ENCODE measurements at places on chromosomes 3 and 15. TPM values are rescaled to one million over a fixed set of nuclear protein-coding genes. Genes with fewer than 3 reads are reported as not detected.
A peak's percentile ranks its signal among the peaks of the same experiment; 100 is the strongest.

The LMAN1L gene
- 72.9 TPM for total RNA-seq

The CCDC191 gene
- total RNA-seq: 1.3 TPM

The OIP5 gene
- total RNA-seq: 0.21 TPM

The WDR93 gene
- not detected for total RNA-seq

The KLF13 gene
- 34.5 TPM for total RNA-seq

The ARNT2 gene
- 4.3 TPM for total RNA-seq

The SERF2 gene
- total RNA-seq: 923 TPM

The CCR2 gene
- 1.9 TPM for total RNA-seq

DNA sequence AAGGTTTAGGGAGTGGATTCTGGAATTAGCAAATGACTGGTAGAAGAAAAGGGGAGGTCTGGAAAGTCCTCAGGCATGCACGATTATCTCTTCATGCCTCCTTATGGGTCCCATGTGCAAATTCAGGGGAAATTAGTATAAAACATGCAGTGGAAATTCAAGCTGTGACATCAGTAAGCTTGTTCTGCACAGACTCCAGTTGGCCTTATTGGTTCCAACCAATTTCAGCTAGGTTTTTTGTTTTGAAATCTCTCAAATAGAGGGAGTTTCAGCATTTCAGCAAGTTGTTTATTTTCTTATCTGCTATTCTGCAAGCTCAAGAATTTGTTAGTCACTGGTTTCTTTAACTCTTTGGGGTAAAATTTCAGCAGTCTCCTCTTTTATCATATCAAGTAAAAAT is 774 bp upstream of the TMCO5A start:
- DNase-seq: no peak

- no peak for DNase-seq
These were observed 17.3 kb downstream of the CD200 start for GRCh38 chr3:112350018-112350810.

- no peak for DNase-seq
These were observed 103.0 kb downstream of the PGPEP1L start for GRCh38 chr15:98904544-98904943.

DNA sequence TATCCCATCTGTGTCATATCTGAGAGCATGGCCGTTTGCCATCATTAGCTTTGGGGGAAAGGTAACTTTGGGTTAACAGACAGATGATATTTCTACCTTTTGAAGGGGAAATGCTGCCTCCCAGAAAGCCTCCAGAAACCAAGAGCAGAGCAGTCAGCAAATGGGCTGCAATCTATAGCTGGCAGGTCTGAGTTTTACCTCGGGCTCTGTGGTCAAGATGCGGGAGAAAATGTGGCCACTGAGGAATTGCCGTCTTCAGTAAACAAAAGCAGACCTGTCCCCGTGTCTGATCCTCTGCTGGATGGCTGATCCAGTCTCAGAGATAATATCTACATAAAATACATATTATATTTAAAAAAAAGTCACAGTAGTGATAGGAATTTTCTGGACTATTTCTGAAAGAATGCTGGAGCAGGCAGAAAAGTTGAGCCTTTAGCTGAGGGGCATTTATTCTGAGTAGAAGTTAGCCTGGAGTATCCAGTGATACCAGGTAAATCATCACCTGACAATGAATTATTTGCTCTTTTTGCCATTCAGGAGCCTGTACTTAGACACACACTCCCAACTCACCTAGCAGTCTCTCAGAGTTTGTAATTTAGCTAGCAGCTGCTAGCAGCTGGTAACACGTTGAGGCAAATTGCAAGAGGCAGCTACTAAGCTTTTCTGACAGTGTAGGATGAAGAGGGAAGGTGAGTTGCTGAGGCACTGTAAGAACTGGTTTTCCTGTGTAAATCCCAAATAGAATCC is 285.3 kb upstream of the RARB start:
- no peak for DNase-seq

GRCh38 chr15:62929000-62929357 is 113.6 kb upstream of the TPM1 start:
- no peak for DNase-seq

GRCh38 chr15:86300390-86301125 is 220.9 kb downstream of the AGBL1 start:
- no peak for DNase-seq

GRCh38 chr3:65252266-65252665 is 564.5 kb upstream of the ADAMTS9 start:
- DNase-seq: no peak

- no peak for DNase-seq
These were observed 310.3 kb downstream of the CHST2 start for GRCh38 chr3:143429628-143430514.

DNA sequence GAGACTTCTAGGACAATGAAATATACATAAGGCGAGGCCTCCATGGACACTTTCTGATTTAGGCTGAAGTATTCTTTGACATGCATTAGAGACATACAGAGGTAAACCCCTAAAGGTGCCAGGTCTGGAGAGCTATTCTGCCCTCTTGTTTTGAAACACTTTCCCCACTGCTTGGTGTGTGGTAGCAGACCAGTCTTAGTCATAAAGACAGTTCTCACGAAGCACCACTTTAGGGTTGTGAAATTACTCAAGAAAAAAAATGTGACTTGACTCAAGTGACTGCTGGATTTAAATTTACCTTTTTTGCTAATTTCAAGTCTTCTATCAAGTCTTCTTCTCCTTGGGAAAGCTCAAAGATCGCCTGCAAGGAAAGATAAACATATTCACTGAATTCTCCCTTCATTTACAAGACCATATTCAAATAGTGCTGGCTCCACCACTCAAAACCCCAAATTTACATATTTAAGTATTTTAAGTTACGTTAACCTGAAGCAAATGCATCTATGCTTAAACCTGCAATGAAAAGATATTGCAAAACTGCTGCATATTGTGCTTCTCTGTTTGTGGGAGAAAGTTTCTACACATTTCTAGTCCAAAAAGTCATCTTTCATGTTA is 48.4 kb downstream of the ARHGEF3 start:
- no peak for DNase-seq

DNA sequence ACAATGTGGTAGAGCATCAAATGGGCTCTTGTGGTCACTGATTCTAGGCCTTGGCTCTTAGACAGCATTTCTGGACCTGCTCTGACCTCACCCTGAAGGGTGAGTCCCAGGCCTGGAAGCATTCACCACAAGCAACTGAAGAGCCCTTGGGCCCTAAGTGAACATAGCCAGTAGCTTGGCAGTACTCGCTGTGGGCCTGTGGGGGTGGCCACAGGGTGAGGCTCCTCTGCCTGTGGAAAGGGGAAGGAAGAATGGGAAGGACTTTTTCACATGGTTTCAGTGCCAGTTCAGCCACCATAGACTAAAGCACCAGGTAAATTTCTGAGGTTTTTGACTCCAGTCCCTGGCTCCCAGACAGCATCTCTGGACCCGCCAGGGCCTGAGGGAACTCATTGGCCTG is 5.1 kb upstream of the ZSCAN2 start:
- no peak for DNase-seq

GRCh38 chr3:104397713-104398112 is 969.0 kb upstream of the ALCAM start:
- no peak for DNase-seq

GRCh38 chr3:194014756-194015155 is 121.2 kb upstream of the HES1 start:
- no peak for DNase-seq

DNA sequence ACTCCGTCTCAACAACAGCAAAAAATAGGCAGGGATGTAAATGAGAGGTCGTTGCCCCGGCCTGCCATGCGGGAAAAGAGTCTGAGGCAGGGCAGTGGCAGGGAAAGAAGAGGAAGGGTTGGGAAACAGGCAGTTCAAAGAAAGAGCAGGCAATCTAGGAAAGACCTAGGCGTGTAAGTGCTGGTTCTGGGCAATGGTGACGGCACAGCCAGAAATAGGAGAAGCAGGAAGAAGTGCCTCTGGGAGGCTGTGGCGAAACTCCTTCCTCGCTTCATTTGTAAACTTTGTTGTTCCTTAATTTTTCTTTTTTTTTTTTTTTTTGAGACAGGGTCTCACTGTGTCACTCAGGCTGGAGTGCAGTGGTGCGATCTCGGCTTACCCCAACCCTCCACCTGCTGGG is 4.3 kb downstream of the SLC51A start:
- no peak for DNase-seq

GRCh38 chr15:101055411-101055810 is 136.3 kb downstream of the LRRK1 start:
- no peak for DNase-seq

DNA sequence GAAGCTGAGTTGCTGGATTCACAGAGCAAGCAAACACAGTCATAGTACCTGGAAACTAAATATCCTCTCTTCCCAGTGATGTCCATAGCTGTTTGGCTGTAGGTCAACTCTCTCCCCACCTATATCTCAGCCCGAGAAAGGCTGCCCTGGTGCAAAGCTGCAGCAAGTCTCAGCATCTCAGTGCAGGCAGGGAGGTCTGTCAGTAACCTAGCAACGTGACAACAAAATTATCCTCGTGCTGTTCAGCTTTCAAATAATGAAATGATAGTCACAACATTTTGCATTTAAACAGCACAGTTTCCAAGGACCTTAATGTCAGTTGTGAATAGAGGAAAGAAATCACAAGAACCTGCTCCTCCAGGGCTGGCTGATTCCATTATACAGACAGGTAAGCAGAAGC is 83.6 kb downstream of the CHST2 start:
- DNase-seq: no peak

- no peak for DNase-seq
These were observed 15.5 kb downstream of the RGMA start for GRCh38 chr15:93073465-93073952.

- no peak for DNase-seq
These were observed 73.7 kb upstream of the TSPAN3 start for GRCh38 chr15:77144492-77145070.

GRCh38 chr3:66255865-66256264 is 35.1 kb downstream of the SLC25A26 start:
- DNase-seq: no peak

DNA sequence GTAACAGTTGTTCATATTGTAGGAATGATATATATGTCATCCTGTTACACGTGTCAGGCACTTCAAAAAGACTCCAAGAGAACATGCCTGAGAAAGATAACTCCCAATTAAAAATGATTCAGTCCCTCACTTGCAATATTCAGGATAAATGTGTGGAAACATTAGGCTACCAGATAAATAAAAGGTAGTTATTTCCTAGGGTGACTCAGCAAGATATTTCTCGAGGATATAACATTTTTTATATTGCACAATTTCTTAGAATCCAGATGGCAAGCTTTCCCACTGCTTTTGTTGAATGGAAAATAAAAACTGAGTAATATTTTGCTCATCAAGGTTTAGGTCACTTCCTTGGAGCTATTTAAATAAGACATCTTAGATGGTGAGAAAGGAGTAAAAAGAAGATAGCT is 181.4 kb downstream of the GAP43 start:
- DNase-seq: no peak

DNA sequence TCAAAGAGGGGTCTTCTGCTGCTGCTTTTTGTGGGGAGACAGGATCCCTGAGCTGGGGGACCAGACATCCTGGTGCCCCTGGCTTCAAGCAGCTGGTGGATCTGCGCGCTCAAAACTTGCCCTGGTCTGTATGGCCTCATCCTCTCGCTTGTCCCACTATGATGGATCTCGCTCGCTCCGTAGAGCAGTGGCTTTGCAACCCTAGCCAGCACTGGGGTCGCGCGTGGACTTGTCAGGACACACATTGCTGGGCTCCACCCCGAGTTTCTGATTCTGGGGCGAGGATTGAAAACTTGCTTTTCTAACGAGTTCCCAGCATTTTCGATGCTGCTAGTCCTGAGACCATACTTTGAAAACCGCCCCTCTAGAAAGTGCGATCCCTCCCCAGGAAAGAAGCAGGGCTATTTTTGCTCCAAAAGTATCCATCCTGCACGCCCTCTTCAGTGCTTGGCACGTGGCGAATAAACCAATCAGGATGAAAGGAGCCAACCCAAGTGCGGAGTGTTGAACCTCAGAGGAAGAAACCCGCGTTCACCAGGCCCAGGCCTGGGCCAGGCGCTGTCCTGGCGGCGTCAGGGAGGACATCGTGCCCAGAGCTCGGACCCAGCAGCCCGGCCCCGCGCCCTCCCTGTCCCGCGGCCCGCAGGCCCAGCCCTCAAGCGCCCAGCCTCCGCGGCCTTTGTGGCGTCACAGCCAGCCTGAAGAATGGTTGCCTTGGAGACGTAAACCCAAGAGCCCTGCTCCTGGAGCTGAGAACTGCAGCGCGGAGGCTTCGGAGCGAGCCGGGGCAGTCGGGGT is at the start of gene CFAP100:
Gene CFAP100 (plus strand): TSS at position 731 of the 798 bp plus-strand sequence. CDS start 1,092 bp downstream, outside the sequence.
- peak; percentile 51 for DNase-seq

GRCh38 chr3:72238010-72238691 is 453.2 kb upstream of the PROK2 start:
- no peak for DNase-seq

DNA sequence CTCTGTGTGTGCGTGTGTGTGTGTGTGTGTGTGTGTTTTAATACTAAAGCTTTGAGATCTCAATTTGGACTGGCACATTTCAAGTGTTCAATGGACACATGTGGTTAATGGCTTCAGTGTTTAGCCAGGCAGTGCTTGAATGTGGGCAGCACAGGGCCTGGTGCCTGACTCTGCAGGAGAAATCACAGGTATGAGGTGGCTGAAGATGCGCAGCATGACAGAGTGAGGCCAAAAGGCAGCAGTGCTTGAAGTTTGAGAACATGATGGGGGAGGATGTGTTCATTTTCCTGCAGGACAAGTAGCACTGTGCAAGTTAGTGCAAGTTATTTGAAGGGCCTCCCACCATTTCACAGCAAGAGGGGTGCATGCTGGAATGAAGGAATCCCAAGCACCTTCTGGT is 620.5 kb upstream of the TBL1XR1 start:
- no peak for DNase-seq

GRCh38 chr3:82461049-82461889 is 699.8 kb upstream of the GBE1 start:
- no peak for DNase-seq

- no peak for DNase-seq
These were observed 75.9 kb upstream of the CADPS start for GRCh38 chr3:62951037-62951613.

DNA sequence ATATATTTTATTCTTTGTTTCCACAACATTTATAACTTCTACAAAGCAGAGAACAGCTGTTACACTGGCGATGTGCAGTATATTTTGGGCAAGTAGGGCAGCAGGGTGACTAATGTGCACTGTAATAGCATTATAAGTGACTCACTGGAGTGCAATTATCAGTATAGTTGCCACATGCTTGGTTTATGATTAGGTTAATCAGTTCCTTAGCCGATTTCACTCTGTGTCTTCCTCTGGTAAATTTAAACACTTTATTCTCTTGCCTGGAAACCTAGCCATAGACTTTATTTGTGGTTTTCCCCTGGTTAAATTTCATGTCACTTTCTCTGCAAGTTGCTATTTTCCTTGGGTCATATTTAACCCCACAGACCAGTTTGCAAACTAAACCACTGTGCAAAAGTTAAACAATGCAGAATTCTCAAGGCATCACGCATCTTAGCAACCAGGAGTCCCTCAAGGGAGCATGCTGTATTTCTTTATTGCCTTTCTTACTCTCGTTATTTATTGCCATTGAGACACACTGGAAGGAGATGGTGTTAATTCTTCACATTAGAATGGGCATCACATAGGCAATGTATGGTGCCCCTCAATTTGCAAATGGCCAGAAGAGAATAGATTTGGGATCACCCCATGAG is 690.2 kb upstream of the DPPA4 start:
- no peak for DNase-seq

- DNase-seq: no peak
These were observed 843.9 kb downstream of the TUSC7 start for GRCh38 chr3:117553461-117553860.
